Stimulated activated naive CD8-positive, alpha-beta T cell treated with anti-CD3 and anti-CD28 coated beads, Interleukin-15, amount 100 ng/mL, for 72 hours (primary cell): ENCODE measurements at places on chromosomes 5 and 9.

DNA sequence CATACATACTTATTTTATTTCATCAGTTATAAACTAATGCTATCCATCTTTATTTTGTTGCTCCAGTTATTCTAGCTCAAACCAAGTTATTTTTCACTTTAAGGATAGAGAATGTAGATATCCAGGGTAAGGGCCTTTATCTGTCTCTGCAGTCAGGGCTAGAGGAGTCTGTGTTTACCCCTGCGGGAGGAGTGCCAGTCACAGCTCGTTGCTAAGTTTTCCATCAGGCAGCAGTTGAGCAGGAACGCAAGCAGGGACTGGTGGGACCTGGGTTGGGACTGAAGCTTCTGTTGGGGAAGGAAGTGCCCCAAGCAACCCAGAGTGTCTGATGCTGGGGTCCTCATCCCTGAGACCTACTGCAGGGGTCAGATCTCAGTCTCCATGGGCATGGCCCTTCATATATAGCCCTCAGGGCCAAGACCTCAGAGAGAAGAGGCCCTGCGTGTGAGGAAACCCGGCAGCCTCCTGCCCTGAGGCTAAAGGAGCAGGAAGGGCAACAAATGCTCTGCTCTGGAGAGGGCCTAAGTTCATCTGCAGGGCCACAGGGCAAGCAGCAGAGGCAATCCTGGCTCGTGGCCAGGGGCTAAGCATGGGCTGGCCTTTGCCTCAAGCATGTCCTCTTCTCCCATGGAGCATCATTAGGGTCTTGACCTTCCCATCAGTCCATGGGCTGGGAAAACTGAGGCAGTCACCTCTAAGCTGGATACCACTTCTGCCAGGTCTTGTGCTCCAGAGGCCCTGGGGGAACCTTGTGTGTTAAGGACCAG lies 6.6 kb downstream of the SLC22A4 start:
- no peak for DNase-seq

GRCh38 chr5:134577796-134578577 lies 52.5 kb downstream of the JADE2 start:
- peak; percentile 68 for DNase-seq

- no peak for DNase-seq
Observed at GRCh38 chr9:18233311-18233710, 240.6 kb upstream of the ADAMTSL1 start.

GRCh38 chr9:110027671-110028081 lies 180.3 kb downstream of the C9orf152 start:
- DNase-seq = no peak

- DNase-seq = peak; percentile 47
Observed at GRCh38 chr5:54610197-54610944, 92.8 kb downstream of the SNX18 start.

GRCh38 chr9:24286761-24287160 lies 258.9 kb downstream of the IZUMO3 start:
- no peak for DNase-seq

DNA sequence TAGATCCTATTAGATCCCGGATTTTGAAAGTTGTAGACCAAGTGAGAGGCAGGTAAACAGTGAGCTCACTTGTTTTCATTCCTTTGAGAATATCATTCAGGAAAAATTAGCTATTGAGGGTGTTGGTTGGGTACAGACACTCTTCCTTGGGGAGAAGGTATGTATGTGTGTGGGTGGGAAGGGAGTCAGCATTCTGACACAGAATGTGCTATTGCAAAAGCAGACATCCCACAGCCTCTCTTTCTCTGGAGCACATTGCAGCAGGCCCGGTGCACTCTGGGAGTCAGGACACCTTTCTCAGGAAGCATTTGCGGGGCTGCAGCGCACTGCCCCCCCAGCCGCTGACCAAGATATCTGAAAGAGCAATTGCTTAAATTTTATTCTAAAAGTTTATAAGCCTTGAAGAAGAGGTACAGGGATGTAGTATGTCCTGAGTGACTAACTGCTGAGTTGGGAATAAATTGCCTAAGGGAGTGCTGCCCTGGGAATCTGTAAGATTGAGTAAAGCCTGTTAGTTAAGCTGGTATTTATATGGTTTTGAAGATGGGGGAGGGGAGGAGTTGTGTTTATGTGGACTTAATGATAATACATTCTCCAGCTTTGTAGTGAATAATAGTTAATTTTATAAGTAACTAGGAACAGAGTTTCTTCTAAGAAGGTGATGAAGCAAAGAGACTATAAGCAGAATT lies 5.2 kb downstream of the TNFAIP8 start:
- no peak for DNase-seq

DNA sequence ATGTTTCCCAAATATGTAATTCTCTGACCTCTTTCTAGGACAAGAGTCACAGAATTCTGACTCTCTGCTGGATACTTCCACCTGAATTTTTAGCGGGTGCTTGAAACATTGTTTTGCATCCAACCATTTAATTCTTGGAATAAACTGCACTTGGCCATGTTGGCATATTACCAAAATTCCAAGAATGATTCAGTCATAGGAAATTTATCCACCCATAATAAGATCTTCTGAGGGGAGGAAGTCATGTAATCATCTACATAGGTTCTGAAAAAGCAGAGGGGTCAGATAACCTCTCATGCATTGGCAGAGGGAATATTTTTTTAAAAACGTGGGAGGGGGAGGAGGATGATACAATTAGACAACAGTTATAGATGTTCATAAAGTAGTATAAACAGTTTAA lies 156.9 kb downstream of the PAM start:
- no peak for DNase-seq

DNA sequence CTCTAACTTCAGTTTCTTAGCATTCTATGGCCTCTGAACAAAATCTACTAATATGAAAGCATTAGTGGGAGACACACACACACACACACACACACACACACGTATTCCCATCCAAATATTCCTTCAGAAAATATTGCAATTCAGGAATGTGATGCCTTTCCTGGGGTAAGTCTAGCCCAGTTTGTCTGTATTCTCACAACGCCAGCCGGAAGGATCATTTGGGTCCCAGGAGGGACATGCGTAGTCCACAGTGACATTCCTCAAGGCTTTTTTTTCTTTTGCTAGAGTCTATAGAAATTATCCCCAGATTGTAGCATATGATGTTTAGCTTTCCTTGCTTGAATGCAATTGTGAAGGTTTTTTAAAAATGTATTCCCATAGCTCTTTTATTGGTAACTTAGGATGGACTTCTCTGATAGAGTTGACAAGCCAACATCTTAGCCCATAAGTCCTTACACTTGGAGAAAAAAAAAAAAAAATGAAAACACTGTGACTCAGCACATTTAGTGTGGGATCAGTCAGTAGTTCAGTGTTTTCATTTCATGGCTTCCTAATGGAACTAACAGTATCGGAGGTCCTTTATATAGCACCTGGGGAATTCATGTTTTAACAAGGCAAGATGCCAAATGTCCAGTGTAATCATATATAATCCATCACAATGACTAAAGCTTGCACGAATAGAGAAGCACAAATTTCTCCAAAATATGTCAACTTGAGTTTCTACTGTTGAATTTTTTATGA lies 316.5 kb downstream of the DIRAS2 start:
- DNase-seq = no peak

- no peak for DNase-seq
Observed at GRCh38 chr9:78775696-78776295, 478.9 kb downstream of the PSAT1 start.

GRCh38 chr5:126624534-126624933 lies 23.8 kb downstream of the PHAX start:
- DNase-seq = no peak

GRCh38 chr5:36666986-36667385 lies 60.6 kb downstream of the SLC1A3 start:
- no peak for DNase-seq

- no peak for DNase-seq
Observed at GRCh38 chr5:115869256-115869795, 27.6 kb downstream of the AP3S1 start.

DNA sequence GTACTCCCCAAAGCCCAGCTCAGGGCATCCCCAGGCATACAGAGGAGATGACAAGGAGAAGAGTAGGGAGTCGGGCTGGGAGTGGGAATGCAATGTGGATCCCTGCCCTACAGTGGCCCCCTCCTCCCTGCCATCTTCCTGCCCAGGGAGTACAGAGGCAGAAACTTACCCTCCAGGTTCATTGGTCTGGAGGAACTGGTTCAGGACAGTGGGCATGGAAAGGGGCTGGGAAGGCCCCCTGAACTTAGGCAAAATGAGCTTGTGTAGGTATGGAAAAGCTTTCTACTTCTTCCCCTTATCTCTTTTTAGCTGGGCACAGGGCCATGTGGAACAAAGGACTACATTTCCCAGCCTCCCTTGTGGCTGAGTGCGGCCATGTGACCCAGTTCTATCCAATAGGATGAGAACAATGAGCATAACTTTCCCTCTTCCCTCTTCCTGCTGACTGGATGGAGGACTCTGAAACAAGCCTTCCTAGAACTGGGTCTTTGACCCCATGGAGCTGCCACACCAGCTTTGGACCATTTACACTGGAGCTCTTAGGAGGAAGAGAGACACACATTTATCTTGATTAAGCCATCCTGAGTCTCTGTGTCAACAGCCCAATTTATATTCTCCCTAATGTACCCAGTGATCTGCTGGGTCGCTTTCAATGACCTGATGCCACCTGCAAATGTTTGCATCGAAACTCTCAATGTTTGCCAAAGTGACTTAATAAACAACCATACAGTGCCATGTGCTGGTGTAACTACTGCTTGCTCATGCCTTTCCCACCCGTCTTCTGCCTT lies 25.0 kb upstream of the HMCN2 start:
- peak; percentile 22 for DNase-seq
